ENCODE measurements at places on chromosomes 2 and 18.

DNA sequence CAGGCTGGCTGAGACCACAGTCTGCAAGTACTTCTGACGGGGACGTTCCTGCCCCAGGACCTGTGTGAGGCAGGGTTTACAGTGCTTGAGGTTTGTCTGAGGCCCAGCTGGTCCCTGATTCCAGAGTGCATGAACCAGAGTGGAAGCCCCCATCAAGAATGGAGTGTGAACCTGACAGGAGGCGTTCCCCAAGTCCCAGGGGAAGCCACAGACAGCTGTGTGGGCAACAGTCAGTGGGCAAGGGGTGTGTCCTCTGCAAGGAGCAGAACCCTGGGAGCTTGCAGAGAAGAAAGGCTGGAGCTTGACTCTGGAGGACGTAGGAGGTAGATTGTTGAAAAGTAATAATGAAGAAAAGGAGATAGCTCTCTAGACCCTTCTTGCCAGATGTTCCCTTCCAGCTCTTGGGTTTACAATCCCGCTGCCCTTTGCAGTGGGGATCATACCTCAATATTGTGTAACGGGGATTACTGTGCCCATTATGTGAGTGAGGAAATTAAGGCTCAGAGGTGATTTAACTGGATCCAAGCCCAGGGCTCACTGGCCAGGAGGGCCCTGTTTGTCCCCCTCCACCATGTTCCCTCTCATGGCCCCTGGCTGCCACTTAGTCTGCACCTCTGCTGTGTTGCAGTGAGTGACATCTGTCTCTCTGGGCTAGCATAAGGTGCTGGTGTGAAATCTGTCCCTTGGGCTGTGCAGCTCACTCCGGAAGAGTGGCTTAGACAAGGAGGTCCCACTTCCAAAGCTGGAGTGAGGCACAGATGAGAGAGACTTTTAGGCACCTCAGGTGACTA lies 6.2 kb downstream of the DBI start:
- DNase-seq: no peak

DNA sequence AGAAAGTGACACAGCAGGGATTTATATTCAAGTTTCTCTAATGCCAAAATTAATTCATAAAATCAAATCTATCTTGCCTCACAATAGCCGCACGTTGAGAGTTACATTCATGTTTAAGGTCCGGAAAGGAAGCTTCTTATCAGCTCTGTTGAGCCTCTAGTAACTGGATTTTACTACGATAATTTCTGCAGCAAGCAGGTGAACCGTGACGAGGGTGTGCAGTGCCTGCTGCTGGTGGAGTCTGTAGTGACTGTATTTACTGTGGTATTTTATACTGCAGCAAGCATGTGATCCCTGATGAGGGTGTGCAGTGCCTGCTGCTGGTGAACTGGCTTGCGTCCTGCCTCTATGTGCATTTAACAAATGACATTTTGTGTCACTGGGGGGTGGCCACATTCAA lies 120.0 kb downstream of the SNTG2 start:
- no peak for DNase-seq

DNA sequence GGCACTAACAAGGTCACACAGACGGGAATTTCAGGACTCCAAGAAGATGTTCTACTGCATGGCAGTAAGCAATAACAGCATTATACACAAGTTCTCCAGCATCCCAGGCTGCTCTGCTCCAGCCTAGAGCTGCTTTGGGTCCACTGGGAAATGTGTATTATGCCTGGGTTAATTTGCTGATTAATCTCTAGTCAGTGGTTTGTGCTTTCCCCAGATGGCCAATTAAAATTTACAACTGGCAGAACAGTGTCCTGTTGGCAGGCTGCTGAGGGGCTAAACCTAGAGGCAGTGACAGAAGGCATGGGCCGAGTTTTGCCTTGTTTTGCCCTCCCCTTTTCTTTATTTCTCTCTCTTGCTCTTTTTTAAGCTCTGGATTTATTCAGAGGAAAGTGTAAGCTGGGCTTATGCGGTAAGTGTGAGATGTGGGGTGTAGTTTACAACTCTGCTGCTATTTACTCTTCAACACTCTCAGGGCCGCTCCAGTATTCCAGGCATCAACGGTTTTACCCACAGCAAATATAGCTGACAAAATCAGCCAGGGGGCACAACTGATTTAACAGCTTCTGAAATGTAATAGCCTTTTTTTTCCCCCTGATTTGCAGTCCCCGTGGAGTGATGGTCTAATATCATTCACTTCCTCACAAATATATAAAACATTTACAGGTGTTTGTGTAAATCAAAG lies 348.0 kb downstream of the GPD2 start:
- DNase-seq: no peak

- DNase-seq: no peak
These were observed 33.9 kb downstream of the COX7A2L start for GRCh38 chr2:42327125-42327524.

DNA sequence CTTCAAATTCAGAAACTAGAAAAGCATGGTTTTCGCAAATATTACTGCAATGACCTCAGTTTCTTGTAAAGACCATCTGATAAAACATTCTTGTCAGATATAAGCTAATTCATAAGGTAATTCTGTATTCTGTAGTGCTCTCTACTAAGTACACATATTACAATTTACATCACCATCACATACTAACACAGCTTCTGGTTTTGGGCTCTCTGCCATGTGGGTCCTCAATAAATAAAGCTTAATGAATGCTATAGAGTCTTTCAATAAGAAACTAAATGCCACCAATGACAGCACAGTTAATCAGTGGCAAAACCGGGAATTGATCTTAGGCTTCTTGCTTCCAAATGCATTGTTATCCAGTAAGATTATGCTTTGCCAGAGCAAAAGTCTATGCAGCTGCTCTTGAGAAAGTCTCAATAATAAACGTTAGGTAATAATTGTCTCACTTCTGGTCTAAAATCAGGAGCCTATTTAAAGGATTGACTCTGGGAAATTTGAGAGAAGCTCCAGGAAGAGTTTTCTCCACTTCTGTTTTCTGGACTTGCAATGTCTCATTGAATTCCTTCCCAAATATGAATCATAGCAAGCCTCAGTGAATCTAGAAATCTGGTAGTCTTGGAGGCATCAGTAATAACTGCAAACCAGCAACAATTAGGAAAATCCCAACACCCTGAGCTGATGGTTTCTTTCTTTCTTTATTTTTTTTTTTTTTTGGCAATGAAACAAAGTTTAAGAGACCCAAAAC lies 67.9 kb upstream of the RAPGEF4 start:
- peak; percentile 16 for DNase-seq

DNA sequence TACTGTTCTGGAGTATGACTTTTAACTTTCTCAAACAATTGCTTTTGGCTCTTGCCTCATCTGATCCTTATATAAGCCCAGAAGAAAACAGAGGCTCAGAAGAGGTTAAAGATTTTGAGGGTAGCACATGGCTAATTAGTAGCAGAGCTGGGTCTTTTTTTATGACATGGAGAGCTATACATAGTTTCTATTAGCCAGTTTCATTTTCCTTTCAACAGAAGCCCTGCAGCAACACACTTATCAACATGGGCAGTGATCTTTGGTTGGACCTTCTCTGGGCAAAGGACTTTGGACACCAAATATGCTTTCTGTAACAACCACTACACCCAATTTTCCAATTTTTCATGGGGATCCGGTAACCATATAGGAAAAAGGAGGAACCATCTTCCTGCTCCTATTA lies 64.9 kb downstream of the NCKAP5 start:
- no peak for DNase-seq

GRCh38 chr2:165268754-165269153 lies 29.5 kb downstream of the SCN2A start:
- no peak for DNase-seq

DNA sequence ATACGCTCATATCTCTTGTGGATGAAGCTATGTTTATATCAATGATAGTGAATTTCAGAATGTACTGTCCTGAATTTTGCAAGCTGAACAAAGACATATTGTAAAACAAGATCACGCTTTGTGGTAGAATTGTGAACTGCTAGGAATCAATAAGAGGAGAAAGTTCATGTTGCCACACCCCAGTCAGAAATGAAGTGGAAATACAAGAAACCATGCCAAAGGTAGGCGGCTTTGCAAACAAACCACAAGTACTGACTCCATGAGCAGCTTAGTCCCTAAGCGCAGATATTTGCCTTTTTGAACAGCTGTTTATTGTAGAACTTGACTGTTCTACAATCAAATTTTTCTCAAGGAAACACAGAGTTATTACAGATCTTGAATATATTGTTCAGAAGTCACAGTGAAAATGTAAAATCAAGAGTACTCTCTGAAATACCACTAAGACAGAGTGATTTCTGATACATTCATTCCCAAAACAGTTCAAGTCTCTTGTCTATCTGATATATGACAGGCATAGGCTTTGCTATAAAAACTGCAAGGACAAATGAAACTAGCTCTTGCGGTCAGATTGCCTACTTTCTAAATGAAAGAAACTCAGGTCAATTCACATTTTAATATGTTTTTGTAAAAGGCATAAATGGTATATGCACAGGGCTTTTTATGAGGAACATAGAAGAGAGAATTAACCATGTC lies 120.9 kb upstream of the CDH19 start:
- DNase-seq: no peak

DNA sequence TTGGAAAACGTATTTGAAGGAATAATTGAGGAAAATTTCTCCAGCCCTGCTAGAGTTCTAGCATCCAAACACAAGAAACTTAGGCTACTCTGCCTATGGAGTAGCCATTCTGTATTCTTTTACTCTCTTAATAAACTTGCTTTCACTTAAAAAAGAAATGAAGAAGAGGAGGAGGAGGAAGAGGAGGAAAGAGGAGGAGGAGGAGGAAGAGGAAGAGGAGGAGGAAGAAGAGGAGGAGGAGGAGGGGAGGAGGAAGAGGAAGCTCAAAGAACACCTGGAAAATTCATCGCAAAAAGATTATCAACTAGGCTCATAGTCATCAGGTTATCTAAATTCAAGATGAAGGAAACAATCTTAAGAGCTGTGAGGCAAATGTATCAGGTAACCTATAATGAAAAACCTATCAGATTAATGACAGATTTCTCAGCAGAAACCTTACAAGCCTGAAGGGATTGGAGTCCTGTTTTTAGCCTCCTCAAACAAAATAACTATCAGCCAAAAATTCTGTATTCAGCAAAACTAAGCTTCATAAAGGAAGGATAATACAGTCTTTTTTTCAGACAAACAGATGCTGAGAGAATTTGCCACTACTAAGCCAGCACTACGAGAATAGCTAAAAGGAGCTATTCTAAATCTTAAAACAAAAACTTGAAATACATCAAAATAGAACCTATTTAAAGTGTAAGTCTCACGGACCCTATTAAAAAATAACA lies 56.2 kb upstream of the DSC1 start:
- DNase-seq: no peak

GRCh38 chr2:11495844-11496681 lies 30.1 kb upstream of the E2F6 start:
- DNase-seq: peak; percentile 25

DNA sequence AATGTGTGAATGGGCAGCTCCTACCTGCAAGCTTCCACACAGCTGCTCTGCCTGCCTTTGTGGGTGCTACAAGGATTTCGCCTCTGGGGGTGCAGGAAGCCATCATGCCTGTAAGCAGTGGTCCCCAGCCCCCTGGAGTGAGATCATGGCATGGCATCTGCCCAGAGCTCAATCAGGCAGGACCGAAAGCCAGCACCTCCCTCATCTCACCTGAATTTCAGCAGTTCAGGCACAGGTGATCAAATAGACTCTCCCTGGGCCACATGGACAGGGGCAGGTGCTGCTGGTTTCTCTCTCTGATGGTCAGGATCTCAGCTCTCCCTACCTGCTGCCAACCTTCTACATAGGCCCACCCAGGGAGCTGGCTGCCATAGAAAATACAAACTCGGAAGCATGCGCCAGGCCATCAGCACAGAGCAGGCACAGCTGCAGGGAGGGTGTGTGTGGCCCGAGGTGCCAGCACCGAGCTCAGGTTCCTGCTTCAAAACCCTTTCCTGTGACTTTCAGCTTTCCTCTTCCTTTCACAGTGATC lies 133.2 kb upstream of the ID2 start:
- DNase-seq: no peak

- no peak for DNase-seq
These were observed 164.0 kb downstream of the SLC39A10 start for GRCh38 chr2:195820867-195821565.

DNA sequence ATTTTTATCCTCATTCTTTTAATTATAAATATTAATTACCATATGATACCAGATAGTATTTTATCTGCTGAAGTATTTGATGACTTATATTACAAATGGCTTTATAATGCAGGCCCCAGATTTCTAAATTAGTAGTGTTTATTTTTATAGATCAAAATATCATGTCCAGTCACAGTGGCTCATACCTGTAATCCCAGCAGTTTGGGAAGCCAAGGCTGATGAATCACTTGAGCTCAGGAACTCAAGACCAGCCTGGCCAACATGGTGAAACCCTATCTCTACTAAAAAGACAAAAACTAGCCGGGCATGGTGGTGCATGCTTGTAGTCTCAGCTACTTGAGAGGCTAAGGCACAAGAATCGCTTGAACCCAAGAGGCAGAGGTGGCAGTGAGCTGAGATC lies 100.1 kb upstream of the ARHGAP15 start:
- DNase-seq: no peak

DNA sequence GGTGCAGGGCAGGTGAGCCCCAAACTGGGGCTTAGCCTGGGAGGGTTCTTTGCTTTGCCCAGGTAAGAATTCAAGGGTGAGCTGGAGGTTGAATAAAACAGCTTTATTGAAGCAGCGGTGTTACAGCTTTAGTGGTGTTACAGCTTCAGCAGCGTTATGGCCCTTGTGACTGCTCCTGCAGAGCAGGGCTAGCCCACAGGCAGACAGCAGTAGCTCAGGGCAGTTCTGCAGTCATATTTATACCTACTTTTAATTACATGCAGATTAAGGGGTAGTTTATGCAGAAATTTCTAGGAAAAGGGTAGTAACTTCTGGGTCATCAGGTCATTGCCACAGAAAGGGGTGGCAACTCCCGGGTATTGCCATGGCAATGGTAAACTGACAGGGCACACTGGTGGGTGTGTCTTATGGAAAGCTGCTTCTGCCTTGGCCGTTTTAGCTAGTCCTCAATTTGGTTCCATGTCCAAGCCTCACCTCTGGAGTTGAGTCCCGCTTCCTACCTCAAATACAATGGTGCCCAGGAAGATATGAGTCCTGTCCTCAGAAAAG lies 78.2 kb downstream of the THNSL2 start:
- DNase-seq: no peak

DNA sequence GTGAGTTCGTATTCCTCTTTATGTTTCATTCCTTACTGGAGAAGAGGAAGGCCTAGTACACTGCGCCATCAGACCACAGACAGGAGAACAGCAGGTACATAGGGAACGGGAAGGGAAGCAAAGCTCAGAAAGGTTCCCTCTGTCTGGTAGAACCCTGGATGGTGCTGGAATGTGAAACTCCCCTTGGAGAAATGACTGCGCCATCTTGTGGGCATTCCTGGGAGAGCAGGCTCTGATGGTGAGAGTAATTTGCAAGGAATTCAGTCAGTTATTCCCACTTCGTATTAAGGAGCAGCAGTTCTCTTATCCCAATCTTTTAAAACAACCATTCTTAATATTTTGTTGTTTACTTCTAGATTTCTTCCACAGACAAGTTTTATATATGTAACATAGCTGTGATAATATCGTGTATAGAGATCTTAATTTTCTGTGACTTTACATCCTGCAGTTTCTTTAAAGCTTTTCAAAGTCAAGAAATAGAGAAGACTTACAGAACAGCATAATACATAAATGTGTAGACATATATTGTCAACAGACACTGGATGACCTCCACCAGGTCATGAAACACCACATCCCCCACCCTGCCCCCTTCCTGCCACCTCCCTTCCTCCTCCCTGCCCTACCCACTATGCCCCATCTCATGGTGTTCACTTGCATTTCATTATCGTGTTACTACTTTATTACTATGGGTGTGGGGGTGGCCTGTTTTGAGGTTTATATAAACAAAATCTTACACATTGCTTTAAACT lies 83.9 kb downstream of the ARHGEF4 start:
- DNase-seq: peak; percentile 69
